ENCODE measurements at places on chromosomes 2 and 18. TPM values are rescaled to one million over a fixed set of nuclear protein-coding genes. Genes with fewer than 3 reads are reported as not detected.

DNA sequence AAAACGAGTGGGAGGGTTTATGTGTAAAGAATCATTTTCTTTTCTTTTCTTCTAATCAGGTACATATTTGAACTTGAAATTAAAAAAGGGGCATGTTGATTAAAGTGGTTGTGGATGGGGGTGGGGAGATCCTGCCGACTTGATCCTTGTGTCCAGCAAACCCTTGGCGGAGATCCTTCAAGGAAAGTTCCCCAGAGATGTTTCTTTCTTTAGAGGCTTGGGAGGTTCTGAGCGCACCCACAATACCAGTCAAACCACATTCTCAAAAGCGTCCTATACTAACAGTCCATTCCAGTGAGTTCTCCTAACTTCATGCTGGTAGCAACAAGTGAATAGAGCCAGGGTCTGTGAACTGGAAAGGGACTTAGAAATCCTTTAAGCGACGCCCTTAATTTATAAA lies 49.2 kb downstream of the MYCN start:
- no peaks in the 10 kb centered on the region for H3K27me3 ChIP-seq
- DNase-seq, result no peak
- H3K4me1 ChIP-seq, result no peaks in the 10 kb centered on the region
- no peak overlapping the region for H3K4me3 ChIP-seq

GRCh38 chr2:201441409-201441808 lies 9.8 kb downstream of the TRAK2 start:
- H3K4me3 ChIP-seq, result no peak overlapping the region
- peaks cover 43% of the 10 kb centered on the region for H3K4me1 ChIP-seq
- H3K27me3 ChIP-seq, result no peaks in the 10 kb centered on the region
- DNase-seq, result no peak
- H3K36me3 ChIP-seq, result no peaks in the 10 kb centered on the region
- H3K27ac ChIP-seq, result no peak overlapping the region

DNA sequence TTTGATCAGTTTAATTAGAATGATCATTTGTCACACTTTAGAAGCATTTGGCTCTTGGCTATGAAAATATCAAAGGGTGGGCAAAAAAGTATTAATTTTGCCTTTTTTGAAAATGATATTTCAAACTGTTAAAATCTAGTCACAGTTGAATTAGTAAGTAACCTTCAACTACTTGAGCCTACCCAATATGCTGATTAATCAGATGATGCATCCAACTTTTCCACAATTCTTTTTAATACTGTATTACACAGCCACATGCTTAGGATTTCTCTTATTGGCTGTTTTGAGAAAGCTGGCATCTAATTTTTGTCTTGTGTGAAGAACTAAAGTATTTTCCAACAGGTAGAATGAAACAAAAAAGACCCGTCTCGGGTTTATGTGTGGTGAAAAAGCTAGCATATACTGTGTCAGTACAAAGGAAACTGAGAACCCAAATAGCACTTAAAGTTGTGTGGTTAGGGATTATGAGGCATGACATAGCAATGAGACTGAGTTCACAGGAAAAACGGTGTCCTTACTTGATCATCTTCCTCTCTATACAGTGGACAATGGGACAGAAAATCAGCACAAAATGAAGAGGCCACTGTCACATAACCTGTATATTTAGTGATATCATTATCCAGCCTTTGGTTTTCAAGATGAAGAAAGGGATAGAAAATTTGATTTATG lies 11.7 kb downstream of the OSBPL6 start:
- H3K27ac ChIP-seq, result no peak overlapping the region
- no peaks in the 10 kb centered on the region for H3K27me3 ChIP-seq
- no peak overlapping the region for H3K4me3 ChIP-seq
- no peak for DNase-seq
- no peaks in the 10 kb centered on the region for H3K36me3 ChIP-seq

DNA sequence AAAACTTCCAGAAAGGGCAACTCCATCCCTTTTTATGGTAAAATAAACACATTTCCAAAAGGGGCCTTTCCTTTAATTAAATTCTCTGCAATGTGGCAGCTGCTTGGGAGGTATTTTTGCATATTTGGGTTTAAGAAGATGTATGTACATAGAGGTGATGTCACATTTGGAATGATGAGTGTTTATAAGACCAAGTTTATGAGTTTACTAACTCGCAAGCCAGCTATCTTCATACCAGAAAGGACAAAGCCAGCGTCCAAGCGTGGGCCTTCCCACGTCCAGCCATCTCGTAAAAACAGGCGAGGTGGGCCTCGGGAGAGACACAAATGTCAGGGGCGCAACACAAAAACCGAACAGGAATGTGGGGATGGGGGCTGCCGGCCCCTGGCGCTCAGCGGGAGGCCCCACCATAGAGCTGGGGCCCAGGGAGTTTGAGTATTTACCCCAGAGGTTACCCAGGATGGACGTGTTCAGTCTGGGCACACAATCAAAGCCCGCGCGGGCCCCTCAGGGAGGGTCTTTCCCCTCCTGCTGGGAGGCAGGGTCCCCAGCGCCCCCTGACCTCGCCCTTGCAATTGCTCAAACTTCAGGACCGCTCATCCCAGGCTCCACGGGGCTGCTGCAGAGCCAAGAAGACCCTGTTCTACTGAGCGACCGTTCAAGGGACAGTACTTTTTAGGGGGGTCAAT lies 137.3 kb downstream of the TWIST2 start:
- H3K27me3 ChIP-seq, result peaks cover 12% of the 10 kb centered on the region
- H3K4me3 ChIP-seq, result no peak overlapping the region
- DNase-seq, result no peak

DNA sequence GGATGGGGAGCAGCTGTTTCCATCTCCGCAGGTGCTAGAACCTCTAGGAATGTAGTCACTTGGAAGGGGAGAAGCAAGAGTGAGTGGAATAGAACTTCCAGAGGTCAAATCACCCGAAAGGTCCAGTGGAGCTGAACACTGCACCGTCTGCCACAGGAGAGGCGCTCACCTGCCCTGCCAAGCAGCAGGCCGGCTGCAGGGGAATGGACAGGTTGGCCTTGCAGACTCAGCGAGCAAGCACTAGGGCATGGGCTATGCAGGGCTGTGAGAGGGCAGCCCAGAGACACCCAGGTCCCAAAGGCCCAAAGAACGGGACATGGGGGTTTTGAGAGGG lies 214.2 kb downstream of the TNS1 start:
- H3K36me3 ChIP-seq, result peaks cover 12% of the 10 kb centered on the region
- DNase-seq, result no peak
- peaks cover 24% of the 10 kb centered on the region for H3K4me1 ChIP-seq
- peak overlapping the region; percentile 4 for H3K4me3 ChIP-seq
- H3K27ac ChIP-seq, result no peak overlapping the region

- no peaks in the 10 kb centered on the region for H3K4me1 ChIP-seq
- no peaks in the 10 kb centered on the region for H3K27me3 ChIP-seq
- no peak for DNase-seq
- H3K4me3 ChIP-seq, result no peak overlapping the region
These were observed 42.2 kb downstream of the HIBCH start for GRCh38 chr2:190277234-190278112.

DNA sequence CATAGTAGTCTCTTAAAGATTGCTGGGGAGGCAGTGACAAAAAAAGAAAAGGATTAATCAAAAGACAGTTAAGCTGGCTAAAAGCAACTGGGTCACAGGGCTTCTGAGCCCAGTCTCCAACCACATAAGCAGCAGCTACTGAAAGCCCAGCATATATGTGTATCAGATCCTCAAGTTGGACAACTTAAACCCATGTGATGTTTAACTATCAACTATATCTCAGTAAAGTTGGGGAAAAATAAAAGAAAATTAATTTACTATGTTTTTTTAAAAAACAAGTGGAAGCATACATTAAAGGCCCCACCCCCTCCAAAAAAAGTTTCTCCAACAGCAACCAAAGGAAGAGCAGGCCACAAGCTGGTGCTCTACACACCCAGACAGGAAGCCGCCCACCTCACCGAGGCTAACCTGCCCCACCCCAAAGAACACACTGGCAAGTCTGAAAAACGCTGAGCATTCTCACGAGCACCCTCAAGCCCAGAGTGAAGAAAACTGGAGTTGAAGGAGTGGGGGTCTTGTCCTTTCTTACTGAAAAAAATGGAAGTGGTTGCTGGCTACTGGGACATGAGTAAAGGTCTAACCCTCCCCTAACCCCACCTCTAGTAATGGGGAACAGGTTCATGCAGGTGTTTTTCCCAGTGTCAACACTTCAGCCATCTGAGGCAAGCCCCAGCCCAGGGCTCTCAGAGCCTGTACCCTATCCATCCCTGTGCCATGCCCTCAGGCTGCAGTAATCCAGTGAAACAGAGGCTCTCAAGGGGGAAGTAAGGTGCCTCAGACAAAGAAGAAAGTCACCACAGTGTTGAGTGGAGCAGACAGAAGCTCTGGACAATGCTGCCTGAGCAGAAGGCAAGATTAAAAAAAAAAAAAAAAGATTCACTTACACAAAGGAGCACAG lies 106.3 kb downstream of the GYPC start:
- no peaks in the 10 kb centered on the region for H3K36me3 ChIP-seq
- H3K27me3 ChIP-seq, result no peaks in the 10 kb centered on the region
- no peaks in the 10 kb centered on the region for H3K4me1 ChIP-seq
- H3K4me3 ChIP-seq, result no peak overlapping the region
- peak overlapping the region; percentile 26 for H3K27ac ChIP-seq

DNA sequence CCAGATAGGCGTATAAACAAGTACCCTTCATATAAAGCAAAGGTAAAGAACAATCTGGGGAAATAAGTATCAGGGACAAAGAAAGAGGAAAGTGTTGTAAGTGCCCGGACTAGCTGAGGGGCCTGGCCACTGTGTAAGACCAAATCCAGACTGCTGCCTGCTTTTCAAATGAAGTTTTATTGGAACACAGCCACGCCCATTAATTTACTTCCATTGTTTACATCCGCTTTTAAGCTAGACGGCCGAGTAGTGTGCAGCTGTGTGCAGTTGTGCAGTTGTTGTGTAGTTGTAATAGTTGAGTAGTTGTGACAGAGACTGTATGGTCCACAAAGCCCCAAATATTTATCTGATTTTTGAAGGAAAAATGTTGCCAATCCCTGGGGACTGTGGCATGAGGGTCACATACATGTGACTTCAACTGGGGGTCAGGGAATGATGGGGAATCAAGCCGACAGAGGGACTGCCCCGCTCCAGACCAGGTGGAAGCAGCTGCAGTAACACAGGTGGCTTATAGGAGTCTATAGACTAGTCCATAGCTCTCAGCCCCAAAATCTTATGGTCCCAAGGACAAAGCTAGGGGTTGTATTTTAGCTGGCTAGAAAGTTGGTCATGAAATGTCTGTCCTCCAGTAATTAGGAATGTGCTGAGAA lies 30.0 kb downstream of the FHL2 start:
- no peak overlapping the region for H3K27ac ChIP-seq
- no peak overlapping the region for H3K4me3 ChIP-seq
- H3K36me3 ChIP-seq, result peaks cover 9% of the 10 kb centered on the region
- no peaks in the 10 kb centered on the region for H3K27me3 ChIP-seq
- no peak for DNase-seq

DNA sequence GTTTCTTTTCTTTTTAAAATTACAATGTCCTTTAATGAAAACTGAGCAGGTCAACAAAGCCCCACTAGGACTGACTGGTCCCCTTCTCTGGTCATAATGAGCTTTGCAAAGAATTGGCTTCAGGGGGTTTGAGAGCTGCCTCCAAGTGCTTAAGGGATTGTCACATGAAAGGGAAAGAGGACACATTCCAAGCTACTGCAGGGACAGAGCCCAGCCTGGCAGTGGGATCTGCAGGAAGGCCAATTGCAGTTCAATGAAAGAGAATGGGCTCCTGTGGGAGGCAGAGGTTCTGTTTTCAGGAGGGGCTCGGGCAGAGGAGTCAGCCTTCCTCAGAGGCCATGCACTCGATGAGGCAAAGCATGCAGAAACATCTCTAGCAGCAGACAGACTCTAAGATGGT lies 84.1 kb upstream of the ACKR3 start:
- H3K36me3 ChIP-seq, result no peaks in the 10 kb centered on the region
- H3K27me3 ChIP-seq, result no peaks in the 10 kb centered on the region
- no peak overlapping the region for H3K4me3 ChIP-seq
- no peak for DNase-seq

DNA sequence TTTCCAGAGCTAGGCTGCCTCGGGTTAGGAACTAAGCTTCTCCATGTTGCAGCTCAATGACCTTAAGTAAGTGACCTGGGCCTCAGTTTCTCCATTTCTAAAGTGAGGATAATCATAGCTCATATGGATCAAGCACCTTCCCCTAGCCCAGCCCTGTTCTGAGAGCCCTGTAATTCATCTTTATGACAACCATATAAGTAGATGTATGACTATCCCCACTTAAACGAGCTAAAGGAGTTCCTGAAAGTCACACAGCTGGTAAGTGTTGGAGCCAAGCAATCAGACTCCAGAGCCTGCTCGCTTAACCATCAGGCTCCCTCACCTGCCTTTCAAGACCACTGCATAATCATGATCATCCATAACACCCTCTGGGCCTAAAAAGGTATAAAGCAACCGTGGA lies 135.4 kb downstream of the SP3 start:
- H3K36me3 ChIP-seq, result no peaks in the 10 kb centered on the region
- no peaks in the 10 kb centered on the region for H3K27me3 ChIP-seq
- DNase-seq, result no peak
- H3K4me3 ChIP-seq, result no peak overlapping the region
- peaks cover 34% of the 10 kb centered on the region for H3K4me1 ChIP-seq

DNA sequence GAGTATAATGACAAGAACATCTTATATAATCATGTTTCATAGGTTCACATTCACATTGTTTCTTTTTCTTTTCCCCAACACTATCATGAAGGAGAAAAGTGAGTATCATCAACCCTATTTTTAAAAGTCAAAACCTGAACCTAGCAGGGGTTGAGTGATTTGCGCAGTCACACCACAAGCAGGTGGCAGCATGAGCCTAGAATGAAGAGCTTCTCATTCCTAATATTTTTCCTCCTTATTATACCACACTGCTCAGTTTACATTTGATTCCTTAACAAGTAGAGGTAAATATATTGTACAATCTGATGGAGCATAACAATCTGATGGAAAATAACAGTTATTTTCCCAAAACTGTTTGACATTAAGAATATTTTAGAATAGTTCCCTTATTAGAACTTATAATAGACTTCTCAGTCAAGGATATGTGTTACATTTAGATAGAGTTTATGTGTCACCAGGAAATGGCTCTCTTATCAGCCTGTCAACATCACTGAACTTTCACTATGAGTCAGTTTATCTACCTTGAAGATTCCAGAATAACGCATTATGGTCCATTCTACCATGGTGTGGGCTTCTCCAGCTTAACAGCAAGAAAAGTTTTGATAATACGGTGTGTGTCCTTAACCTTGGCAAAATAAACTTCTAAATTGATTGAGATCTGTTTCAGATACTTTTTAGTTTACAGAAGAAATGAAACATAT lies 119.5 kb downstream of the NEB start:
- no peak for DNase-seq
- no peak overlapping the region for H3K27ac ChIP-seq
- H3K4me1 ChIP-seq, result no peaks in the 10 kb centered on the region
- no peak overlapping the region for H3K4me3 ChIP-seq
- H3K36me3 ChIP-seq, result no peaks in the 10 kb centered on the region

DNA sequence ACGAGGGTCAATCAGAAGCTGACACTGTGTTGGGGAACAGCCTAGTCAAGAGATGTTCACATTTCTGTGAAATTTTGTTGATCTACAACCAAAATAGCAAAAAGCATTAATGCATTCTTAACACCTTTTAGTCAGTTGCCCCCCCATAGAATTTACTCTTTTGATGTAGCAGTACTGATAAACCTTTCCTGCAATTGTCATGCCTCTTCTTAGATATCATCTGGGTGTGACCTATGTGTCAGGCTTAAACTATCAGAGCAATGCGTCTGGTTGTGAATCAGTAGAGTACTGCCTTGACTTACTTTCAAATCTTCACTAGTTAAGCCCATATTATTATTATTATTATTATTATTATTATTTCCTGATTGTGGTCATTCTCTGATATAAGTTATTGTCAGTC lies 61.9 kb downstream of the GREB1L start:
- H3K4me1 ChIP-seq, result no peaks in the 10 kb centered on the region
- no peak for DNase-seq
- no peak overlapping the region for H3K4me3 ChIP-seq
- H3K27me3 ChIP-seq, result no peaks in the 10 kb centered on the region
- no peak overlapping the region for H3K27ac ChIP-seq

The SERPINB4 gene
- not detected for total RNA-seq

The HOXD12 gene
- not detected for total RNA-seq

The DNAJC5G gene
- not detected for total RNA-seq

The CHST9 gene
- 5.6 TPM for total RNA-seq
